NCI-H1694 (cell line): ENCODE measurements at places on chromosomes 1 and 21.

DNA sequence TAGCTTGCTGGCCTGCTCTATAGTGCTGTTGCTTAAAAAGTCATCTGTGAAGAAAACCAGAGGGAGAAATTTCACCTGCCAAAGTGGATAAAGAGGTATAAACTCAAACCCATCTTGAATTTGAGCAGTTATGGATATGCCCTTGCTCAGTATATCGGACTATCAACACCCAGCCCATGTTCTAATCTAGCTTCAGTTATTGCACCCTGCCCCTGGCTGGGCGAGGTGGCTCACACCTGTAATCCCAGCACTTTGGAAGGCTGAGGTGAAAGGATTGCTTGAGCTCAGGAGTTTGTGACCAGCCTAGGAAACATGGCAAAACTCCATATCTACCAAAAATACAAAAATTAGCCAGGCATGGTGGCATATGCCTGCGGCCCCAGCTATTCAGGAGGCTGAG is 13.3 kb downstream of the LIX1L start:
- DNase-seq, result no peak

GRCh38 chr21:29174607-29175013 is 44.2 kb downstream of the MAP3K7CL start:
- no peak for DNase-seq

GRCh38 chr1:23639460-23640095 is 52.0 kb upstream of the RPL11 start:
- DNase-seq, result no peak

DNA sequence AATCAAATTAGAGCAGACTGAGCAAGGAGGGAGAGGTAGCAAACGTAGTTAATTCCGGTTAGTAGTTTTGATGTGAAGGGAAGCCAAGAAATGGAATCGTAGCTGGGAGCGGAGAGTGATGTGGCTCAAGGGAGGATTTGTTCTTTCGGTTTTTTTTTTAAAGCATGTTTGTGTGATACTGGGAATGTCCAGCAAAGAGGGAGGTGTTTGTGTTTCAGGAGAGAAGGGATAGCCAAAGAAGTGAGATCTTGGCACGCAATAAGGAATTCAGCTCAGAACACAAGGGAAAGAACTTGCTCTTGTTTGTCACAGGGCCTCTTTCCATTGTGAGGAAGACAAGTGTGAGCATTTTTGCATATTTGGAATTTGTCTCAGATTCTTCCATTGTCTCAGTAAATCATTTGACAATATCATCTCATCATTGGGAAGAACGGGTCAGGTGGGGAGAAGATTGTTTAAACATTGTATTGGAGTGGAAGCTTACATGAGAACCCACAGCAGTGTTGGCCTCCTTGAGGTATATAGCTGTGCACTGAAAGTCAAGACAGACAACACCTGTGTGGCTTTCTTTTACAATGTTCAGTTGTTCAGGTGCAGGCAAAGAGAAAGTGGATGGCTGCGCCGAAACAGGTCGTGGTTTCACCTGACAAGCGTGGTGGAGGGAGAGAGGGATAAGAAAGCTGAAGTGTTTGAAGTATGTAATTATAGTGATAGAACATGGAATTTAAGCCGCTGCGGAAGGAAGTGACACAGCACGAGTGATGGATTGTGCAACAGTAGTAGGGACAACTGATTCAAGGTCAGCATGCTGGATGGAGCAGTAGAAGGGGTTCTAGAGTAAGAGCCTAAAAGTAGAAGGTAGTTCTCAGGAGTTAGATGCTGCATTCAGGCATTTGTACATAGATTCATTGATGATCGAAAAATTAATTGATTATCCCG is 25.4 kb downstream of the FMN2 start:
- DNase-seq, result no peak

- no peak for DNase-seq
Observed at GRCh38 chr1:214292322-214292721, 11.4 kb downstream of the SMYD2 start.

GRCh38 chr1:200708769-200709168 is 29.9 kb upstream of the CAMSAP2 start:
- no peak for DNase-seq

DNA sequence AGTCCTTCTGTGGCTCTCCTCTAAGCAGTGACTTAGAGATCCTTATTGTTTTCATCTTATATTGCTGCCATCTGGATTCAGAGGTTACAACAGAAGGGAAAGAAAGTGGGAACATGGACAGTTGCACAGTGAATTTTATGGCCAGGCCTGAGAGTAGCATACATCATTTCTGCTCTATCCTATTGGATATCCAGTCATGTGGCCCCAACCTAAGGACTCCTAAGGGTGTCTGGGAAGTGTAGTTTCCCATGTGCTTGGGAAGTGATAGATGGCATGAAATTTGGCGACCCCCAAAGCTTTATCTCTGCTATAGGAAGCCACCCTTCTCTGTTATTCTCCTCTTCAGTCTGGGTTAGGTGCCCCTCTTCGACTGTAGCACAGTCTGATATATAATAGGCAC is 51.9 kb downstream of the CDC7 start:
- DNase-seq, result no peak

DNA sequence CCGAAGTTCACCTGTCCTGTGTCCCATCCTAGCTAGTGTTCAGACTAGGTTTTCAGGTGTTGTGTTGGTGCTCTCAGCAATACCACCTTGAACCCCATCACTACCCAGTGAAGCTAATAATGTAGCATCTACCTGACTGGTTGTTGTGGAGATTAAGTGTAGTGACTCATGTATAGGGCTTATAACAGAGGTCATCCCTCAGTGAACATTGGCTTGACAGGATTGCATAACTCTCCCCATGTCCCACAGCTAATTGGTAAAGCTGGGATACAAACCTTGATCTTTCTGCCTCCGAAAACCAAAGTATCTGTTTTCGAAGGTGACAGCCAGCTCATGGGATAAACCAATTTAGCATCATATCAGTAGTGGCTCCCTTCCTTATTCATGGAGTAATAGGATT is 44.5 kb upstream of the TNR start:
- no peak for DNase-seq

DNA sequence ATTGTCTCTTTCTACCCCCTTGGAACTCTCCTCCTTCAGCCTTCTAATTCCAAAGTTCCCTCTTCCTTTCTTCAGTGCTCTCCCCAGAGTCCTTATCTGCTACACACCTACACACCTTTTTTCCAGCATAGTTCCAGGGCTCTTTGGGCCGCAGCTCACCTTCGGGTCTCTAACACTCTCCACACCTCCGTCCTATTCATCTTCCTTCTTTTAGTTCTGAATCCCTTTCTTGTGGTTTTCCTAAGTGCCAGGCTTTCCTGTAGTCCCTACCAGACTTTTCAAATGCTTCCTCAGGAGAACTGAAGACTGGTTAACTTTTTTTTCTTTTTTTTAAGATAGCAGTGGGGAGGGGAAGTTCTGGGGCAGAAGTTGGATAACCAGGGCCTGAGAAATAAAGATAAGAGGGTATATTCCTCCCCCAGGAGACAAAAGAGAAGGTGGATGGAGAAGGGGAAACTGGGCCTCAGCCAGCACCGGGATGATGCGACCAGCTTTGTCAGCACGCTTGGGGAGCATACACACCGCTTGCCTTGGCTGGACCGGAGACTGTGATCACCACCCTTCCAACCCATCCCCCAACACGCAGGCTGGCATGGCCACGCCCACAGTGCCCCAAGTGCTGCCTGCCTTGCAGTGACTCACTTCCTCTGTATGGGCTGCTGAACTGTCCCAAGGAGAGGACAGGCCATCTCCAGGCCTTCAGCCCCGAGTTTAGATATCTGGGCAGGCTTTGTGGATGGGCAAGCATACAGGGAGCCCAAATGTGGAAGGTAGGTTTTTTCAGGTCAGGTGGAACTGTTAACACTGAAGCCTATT is 2.5 kb upstream of the CERS2 start:
- no peak for DNase-seq

DNA sequence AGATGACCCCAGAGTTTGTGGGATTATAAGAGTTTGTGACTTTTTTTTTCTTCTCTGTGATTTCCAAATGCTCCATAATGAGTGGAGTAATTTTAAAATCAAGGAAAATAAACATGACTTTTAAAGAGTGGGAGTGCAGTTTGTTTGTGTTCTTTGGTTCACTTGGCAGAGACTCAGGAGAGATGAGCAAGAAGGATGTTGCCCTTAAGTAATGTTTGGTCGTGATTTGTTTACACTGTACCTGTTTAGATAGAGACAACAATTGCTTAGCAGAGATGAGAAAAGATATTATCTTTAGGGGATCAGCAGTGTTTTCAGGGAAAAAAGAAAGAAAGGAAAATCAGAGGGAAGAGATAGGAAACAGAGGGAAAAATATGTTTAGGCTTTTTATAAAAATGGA is 170.8 kb downstream of the ADSS2 start:
- no peak for DNase-seq

DNA sequence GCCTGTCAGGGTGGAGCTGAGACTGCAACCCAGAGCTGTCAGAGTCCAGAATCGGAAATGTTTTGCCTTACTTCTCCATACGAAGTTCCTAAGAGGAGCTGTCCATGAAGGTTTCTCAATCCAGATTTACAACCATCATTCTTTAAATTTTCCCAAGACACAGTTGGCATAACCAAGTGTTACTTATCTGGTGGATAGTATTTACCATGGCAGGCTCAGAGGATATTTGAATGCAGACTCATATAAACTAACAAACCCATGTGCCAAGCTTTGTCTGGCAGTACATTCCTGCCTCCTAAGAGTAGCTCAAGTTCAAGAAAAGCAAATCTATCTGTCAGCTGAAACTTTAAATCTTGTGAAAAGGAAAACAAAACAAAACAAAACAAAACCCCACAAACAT is 267.9 kb downstream of the ZNF326 start:
- DNase-seq, result no peak
